ENCODE measurements at places on chromosomes 16 and 17.

DNA sequence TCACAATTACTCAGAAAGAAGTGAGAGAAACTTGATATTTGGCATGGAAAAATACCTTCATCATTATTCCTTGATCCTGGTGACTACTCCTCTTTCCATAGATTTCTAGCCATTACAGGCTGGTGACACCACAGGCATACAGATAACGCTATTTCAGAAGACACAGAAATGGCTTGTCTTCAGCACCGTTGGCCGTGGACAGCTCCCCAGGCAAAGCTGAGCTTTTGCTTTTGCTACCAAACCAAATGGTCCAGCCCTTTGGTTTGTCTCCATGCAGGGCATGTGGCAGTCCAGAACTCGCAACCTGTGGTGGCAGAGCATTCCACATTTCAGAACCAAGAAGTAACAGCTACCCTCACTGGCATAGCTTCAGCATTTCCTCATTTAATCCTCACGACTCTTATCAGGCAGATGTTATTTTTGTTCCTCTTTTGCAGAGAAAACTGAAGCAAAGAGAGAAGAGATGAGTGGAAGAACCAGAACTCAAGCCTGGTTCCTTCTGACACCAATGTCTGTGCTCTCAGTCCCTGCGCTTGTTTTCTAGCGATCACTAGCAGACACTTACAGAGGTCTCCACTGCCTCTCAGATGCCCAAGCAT, 55.5 kb downstream of the HS3ST4 start:
- no peak for DNase-seq

DNA sequence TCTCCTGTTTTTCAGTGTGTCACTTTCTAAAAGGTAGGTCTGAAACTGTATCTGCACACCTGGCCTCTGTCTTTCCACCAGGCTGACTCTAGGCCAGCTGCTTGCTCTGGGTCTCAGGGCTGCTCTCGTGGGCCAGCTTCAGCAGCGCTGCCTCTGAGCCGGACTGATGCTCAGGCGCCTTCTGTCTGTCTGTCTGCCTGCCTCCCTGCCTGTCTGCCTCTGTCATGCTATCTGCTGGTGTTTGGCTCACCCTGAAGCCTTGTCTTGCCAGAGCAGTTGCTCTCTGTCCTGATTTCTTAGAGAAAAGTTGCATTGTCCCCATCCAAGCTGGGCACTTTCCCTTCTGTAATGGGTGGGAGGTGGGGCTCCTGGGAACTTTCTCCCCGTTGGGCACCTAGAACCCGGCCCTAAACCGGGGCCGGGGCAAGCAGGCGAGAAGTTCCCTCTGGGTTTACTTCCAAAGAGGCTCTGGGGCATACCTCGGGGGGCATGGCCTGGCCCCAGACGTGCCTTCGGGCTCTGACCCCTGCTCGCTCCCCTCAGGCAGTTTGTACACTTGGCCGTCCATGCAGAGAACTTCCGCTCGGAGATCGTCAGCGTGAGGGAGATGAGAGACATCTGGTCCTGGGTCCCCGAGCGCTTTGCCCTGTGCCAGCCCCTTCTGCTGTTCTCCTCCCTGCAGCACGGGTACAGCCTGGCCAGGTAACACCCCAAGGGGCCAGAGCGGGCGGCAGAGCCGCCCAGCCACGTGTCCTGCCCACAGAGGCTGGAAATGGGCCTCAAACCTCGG, 15.9 kb upstream of the ATP6V0C start:
- DNase-seq: no peak

GRCh38 chr17:17874478-17874877, 37.7 kb upstream of the SREBF1 start:
- DNase-seq: peak; percentile 41

- DNase-seq: no peak
Observed at GRCh38 chr16:55454861-55455260, 24.1 kb upstream of the MMP2 start.

DNA sequence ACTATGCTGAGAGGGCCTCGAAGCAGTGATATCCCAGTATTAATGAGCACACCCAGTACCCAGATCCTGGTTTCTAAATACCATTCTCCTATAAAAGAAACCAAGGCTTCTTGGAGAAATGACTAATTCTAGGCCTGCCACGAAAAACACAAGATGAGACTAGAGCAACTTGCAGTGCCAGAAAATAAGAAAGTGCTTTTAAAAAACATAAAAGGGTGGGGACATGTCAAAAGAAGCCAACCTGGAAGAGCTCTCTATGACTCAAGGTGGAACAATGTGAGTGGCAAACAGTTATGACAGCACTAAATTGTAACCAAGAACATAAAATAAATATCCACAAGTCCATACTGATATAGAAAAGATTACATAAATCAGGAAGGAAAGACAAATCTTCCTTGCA, 153.2 kb upstream of the KCNJ18 start:
- DNase-seq: no peak
